ENCODE measurements at places on chromosomes 4 and X.

DNA sequence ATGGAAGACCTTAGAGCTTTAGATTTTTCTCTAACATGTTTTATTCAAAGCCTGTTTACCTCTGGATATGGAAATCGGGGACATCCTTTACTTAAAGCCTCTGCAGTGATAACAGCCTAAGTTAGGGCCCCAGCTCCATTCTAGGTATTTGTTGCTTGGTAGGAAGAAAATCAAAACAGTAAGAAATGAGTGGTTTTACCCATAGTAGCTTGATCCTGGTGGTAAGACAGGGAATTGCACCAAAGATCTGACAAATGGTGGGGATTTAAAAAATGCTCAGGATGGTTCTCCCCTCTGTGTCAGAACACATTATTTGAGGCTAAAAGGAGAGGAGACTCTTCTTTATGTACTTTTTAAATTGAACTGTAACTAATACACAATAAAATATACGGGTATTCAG, 52.4 kb downstream of the AFF2 start:
- DNase-seq = no peak
- H3K4me1 ChIP-seq = no peaks in the 10 kb centered on the region
- H3K27me3 ChIP-seq = no peaks in the 10 kb centered on the region
- no peak overlapping the region for H3K27ac ChIP-seq
- H3K36me3 ChIP-seq = no peaks in the 10 kb centered on the region

DNA sequence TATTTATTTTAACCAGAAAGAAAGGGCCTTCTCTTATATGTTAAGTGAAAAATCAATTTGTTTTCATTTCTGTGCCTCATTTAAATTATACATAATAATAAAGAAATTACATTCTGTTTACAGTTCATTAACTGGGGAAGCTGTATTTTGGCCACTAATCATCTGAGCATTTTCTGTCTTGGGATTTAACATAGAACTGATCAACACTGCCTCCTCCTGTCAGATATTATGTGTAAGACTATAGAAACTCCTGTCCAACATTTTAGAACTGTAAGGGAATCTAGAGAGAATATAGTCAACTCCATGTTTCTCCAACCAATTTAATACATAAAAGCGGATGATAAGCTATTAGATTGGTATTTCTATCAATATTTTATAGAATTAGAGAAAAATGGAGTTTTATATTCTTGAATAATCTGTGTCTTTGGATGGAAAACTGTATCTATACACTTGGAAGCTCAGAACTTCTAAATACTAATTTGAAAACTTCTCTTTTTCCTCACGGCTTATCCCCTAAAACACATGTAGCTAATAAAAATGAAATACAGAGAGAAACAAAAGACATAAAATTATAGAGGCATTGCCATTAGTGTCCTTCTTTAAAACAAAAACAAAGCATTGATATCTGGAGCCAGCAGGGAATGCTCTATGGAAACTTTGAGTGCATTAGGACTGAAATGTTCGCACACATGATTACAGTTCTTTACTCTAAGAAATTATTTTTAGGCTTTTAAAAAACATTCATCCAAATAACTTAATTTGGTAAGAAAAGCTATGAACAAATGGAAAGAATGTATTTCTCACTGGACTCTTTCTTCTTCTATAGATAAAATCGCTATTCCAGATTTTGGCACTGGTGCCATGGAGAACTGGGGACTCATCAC, 33.1 kb downstream of the ENPEP start:
- DNase-seq = no peak
- no peak overlapping the region for H3K27ac ChIP-seq
- H3K4me1 ChIP-seq = no peaks in the 10 kb centered on the region
- no peaks in the 10 kb centered on the region for H3K36me3 ChIP-seq
- H3K27me3 ChIP-seq = no peaks in the 10 kb centered on the region

- H3K27ac ChIP-seq = no peak overlapping the region
- DNase-seq = no peak
- no peaks in the 10 kb centered on the region for H3K36me3 ChIP-seq
- no peaks in the 10 kb centered on the region for H3K27me3 ChIP-seq
- H3K4me3 ChIP-seq = no peak overlapping the region
- no peaks in the 10 kb centered on the region for H3K4me1 ChIP-seq
These were observed 141.5 kb downstream of the GLRA2 start for GRCh38 chrX:14670819-14671218.

- no peak for DNase-seq
- H3K27ac ChIP-seq = no peak overlapping the region
- H3K27me3 ChIP-seq = no peaks in the 10 kb centered on the region
These were observed 108.5 kb upstream of the GLRA2 start for GRCh38 chrX:14420841-14421240.

DNA sequence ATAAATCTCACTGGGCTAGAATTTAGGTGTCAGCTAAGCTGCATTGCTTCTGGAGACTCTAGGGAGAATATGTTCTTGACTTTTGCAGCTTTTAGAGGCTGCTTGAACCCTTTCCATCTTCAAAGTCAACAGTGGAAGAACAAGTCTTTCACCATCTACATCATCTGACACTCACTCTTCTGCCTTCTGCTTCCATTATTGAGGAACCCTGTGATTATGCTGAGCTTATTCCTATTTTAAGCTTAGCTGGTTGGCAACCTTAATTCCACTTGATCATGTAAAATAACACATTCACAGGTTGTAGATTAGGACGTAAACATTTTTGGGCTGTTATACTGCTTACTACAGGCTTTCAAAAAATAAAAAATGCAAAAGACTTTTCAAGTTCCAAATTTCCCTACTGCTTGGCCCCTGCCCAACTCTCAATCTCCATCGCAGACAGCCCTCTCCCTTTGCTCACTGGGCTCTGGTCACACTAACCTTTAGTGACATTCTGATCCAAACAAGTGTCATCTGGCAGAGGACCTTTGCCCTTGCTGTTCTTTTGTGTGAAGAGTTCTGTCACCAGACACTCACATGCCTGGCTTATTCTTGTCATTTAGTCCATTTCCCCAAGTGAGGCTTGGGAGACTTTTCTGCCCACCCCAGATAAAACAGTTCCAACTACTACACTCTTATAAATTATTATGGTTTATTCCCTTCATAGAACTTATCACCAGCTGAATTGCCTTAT, 1056.0 kb downstream of the STIM2 start:
- DNase-seq = no peak
- H3K4me3 ChIP-seq = no peak overlapping the region
- H3K27ac ChIP-seq = no peak overlapping the region
- no peaks in the 10 kb centered on the region for H3K4me1 ChIP-seq
- no peaks in the 10 kb centered on the region for H3K36me3 ChIP-seq

DNA sequence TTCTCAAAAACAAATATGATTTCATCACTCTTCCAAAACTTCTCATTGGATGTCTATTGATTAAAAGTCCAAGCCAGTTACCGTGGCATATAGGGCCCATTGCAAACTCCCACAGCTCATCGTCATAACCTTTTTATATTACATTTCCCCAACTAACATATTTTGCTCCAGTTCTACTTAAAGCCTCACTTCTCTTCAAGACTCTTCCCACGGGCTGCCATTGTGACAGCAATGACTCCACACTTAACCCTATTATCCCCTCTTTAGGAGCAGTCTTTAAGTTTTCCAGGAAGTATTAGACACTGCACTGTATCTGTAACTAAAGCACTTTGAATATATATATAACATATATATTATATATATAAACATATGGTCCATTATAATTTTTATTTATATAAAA, 44.5 kb downstream of the DTHD1 start:
- H3K4me1 ChIP-seq = no peaks in the 10 kb centered on the region
- no peaks in the 10 kb centered on the region for H3K27me3 ChIP-seq
- H3K4me3 ChIP-seq = no peak overlapping the region
- H3K36me3 ChIP-seq = no peaks in the 10 kb centered on the region
- no peak for DNase-seq
- no peak overlapping the region for H3K27ac ChIP-seq

DNA sequence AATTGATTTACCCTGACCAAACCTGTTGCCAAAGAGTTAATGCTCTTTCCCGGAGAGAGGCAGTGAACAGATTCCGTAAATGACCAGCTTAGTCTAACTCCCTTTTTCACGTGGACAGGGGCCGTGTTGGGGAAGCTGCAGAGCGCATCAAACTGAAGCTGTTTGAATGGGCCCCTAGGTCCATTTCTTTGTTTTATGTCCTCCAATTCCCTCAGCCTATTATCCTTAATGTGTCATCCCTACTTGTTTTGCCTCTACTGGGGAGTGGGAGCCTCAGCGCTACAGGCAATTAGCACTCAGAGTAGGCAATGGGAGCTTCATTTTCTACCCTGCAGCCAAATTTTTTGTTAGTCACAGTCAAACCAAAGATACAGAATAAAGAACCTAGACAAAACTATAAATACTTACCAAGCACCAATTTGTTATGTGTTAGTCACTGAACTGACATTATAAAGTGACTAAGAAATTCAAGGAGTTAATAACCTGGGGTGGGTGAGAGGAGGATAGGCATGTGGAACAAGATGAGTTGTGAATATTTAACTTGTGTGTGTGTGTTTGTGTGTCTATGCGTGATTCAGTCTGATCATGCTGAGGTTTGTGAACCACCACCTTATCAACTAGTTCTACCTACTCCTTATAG, 417.4 kb downstream of the PACRGL start:
- H3K4me3 ChIP-seq = no peak overlapping the region
- H3K4me1 ChIP-seq = no peaks in the 10 kb centered on the region
- H3K27ac ChIP-seq = no peak overlapping the region
- no peak for DNase-seq

Data from vagina (tissue), 2 donors.